ENCODE measurements at places on chromosomes 5 and 9.

GRCh38 chr5:72817671-72818266 lies 1.3 kb downstream of the TNPO1 start:
- DNase-seq = peak; percentile 29

- DNase-seq = no peak
Measured at GRCh38 chr9:121066850-121067249, 7.9 kb upstream of the CNTRL start.

- no peak for DNase-seq
Measured at GRCh38 chr9:404234-404633, 189.6 kb downstream of the DOCK8 start.

GRCh38 chr5:174273325-174273724 lies 227.8 kb downstream of the NSG2 start:
- DNase-seq = no peak

- peak; percentile 28 for DNase-seq
Measured at GRCh38 chr9:8899511-8899910, 1099.9 kb upstream of the DMAC1 start.

GRCh38 chr5:81924442-81924841 lies 47.4 kb upstream of the ATG10 start:
- DNase-seq = no peak

DNA sequence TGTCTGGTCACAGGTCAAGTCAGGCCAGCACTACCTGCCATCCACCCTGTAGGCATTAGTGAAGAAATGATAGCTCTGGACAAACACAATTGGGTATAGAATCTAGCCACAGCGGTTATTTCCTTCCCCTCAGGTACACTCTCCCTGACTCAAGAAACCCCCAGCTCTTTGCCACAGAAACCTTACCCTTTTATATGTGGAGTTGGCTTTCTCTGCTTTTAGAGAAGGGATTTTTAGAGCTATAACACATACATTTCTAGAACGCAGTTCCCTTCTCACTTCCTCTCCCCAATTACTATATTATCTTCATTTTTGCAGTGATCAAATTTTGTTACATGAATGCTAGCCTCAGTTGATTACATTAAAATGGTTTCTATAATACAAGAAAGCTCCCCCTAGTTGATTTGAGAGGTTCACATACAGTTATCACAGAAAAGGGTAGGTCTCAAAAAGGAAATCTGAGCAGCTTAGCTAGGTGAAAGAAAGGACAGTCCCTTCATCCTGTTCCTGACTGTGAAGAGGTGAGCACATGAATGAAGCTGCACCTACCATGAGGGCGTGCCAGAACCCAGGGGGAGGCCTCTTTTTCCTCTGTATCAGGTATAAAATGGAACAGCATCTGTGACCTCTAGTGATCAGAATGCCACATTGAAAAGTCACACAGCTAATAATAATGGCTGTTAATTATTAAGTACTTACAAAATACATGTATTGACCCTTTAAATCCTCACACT lies 425.6 kb downstream of the KIAA0825 start:
- no peak for DNase-seq

- DNase-seq = no peak
Measured at GRCh38 chr9:87644659-87645058, 81.3 kb upstream of the CTSL start.

DNA sequence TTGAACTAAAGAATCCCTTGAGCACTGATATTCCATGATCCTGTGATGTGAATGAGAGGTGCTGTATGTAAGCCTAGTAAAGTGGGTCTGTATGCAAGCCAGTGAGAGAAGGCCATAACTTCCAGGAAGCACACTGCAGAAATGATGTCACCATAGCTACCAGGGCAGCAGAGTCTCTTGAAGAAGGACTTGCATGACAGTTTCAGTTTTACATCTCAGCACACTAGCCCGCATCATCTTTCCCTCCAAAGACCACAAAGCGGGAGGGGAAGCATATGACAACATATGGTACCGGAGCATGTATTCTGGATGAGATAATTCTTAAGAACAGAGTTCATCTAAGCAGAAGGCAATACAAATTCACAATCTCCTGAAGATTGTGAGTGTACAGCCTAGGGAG lies 37.6 kb upstream of the MAST4 start:
- no peak for DNase-seq

GRCh38 chr9:104798209-104798995 lies 34.5 kb downstream of the NIPSNAP3B start:
- no peak for DNase-seq

DNA sequence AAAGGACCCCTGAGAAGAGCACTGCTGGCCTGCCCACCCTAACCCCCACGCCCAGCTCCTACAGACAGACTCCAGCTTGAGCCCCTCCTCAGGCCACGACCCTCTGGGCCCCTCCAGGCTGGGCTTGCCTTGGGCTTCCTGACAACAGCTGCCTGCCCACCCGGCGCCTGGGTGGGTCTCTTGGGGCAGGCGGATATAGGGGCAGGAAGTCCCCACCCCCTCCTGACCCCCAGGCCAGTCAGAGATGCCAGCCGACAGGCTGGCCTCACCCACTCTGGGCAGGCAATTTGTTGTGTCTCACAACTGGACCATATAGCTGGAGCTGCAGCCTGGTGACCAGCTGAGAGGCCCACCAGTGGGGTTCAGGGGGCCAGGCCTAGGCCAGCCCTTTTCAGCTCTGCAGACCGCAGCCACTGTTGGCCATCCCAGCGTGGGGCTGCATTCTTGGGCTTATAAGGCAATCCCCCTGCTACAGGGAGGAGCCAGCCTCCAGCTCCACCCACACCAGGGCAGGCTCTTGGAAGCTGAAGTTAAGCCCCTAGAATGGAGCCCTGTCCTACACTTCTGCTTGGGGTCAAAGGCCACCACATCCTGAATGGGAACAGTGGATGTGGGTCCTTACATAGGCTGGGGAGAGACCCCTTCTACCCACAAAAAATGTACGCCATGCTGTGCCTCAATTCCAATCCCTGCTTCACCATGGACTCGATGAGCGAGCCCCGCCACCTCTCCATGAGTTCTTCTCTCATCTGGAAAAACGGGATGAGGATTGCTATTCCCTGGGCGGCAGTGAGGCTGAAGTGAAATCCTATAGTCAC lies 2.0 kb downstream of the PDLIM7 start:
- no peak for DNase-seq

DNA sequence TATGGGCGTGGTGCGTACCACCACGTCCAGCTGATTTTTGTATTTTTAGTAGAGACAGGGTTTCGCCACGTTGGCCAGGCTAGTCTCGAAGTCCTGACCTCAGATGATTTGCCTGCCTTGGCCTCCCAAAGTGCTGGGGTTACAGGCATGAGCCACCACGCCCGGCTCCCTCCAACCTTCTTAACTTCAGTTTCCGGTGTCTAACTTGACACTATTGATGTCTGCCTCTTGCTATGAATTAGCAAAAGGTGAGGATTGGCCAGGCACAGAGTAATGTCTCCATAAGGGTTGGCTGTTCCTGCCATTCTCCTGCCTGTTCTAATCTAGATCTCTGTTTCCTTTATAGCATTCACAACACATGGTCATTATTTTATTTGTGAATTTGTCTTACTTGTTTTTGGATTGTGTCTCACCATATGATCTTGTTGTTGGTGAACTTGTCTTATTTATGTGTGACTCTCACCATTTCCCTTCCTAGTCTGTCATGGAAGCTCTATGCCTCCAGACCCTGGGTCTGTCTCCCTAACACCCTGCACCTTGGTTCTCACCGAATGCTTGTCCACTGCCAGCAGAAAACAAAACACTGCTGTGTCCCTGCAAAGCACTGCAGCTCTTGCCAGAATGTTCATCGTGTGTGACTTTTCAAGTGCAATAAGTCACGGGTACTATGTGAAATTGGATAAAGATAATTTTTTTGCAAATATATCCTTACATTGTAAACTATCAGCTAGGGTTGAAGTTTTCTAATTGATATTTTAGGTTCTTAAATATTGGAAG lies 26.0 kb downstream of the BASP1 start:
- DNase-seq = no peak

DNA sequence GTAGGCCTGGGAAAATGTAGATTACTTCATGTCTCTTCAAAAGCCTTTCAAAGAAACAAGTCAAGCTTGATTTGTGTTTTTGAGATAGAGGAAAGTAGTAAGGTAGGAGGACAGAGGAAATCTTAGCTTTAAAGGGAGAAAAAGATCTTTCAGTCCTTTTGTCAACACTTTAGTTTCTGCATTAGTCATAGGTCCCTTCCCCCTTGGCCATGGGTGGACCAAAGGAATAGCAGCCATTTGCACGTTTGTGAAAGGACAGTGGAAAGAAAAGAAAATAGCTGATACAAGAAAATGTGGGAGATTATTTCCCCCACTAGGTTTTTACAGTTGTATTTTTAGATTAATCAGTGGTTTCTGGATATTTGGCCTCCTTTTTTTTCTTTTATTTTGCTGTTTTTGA lies 121.9 kb upstream of the GRHPR start:
- DNase-seq = peak; percentile 53

DNA sequence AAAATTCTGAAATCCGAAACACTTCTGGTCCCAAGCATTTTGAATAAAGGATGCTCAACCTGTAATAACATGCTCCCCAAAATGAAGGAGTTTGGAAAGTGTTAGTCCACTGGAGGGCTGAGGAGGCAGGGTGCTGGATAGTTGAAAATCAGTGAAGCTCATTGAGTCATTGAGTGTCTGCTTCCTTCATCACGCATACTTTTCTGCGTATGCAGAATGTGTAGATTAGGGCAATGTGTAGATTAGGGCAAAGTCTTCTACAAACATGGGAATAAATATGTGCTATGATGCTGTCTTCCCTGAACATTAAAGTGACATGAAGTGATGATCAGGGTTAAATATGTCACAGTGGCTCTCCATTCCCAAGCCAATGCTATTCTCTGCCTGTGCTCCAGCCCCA lies 193.8 kb downstream of the CFAP90 start:
- no peak for DNase-seq

DNA sequence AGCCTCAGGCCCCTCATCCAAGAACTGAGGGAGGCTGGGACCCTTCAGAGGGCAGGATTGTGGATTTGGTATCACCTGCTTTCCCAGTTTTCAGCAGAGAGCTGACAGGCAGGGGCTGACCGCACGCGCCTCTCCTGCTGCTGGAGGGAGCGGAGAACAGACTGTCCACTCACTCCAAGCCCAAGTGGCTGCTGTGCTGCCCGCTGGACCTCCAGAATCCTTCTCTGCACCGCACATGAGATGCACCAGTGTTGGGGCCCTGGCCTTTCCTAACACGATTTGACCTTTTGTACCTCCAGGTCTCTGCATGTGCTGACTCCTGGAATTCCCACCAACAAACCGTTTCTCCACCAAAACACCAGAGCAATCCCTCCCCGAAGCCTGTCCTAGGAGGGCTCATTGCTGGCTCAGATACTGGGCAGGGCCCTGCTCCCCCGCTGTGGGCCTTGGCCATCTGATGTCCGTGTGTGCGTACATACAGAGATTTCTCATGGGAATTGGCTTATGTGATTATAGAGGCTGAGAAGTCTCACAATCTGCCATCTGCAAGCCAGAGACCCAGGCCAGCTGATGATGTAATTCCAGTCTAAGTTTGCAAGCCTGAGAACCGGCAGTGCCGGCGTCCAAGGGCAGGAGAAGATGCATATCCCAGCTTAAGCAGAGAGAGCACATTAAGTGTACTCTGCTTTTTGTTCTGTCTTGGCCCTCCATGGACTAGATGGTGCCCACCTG lies 141.7 kb downstream of the GADD45G start:
- no peak for DNase-seq

- DNase-seq = peak; percentile 59
Measured at GRCh38 chr9:124551472-124552272, 44.5 kb upstream of the NR5A1 start.

DNA sequence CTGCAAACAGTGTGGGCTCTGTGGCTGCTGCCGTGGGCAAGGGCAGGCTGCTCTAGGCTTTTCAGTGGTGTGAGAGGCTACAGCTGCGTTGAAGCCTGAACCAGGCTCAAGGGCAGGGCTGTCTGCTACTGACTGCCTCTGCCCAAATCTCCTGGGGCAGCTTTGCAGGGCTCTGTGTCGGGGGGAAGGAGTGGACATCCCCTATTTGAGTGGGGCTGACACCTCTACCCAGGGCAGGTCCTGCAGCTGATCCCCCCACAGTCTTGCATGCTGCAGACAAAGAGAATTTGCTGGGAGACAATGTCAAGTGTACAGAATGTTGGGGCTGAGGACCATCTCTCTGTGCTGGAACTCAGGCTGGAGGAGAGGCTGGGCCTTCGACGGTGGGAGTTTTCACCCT lies 240.2 kb downstream of the PBX3 start:
- no peak for DNase-seq

- no peak for DNase-seq
Measured at GRCh38 chr5:158606233-158606632, 493.5 kb downstream of the EBF1 start.

DNA sequence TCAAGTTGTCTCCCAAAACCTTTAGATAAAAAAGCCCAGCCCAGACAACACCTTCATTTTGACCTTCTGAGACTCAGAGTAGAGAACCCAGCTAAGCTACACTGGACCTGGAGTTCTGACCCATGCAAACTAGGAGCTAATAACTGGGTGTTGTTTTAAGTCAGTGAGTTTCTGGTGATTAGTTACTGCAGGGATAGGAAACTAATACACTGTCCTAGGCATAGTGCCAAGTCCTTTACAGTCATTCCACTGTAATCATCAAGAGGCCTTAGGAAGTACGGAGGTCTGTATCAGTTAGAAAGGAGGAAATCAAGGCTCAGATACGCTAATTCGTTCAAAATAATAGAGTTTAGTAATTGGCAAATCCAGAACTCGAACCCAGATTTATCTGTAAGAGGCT lies 197.9 kb downstream of the KCTD16 start:
- peak; percentile 32 for DNase-seq

- peak; percentile 40 for DNase-seq
Measured at GRCh38 chr9:109150925-109151545, 16.0 kb downstream of the FRRS1L start.

- peak; percentile 98 for DNase-seq
Measured at GRCh38 chr9:110116543-110116885, 91.4 kb downstream of the C9orf152 start.

GRCh38 chr5:56649569-56649968 lies 165.8 kb upstream of the MAP3K1 start:
- DNase-seq = no peak

- peak; percentile 38 for DNase-seq
Measured at GRCh38 chr5:137370096-137371071, 128.7 kb downstream of the SPOCK1 start.

- DNase-seq = no peak
Measured at GRCh38 chr9:15163931-15164330, 143.1 kb downstream of the TTC39B start.

DNA sequence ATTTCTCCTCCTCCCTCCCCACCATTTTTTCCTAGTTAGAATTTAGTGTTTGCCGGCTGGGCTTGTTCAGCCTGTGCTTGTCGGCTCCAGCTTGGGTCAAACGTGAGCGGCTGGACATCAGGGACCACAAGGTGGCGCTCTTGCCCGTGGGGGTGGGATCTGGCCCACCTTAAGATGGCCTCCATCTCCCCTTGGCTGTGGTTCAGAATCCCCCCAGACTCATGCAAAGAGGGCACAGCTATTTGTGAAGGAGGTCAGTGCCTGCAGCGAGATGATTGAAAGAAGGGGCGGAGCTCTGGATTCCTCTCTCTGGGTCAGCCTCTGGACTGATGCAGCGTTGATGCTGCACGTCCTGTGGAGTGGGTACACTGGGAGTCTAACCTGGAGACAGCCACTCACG lies 283.3 kb upstream of the TUT7 start:
- peak; percentile 26 for DNase-seq

- no peak for DNase-seq
Measured at GRCh38 chr9:26437056-26437711, 455.4 kb downstream of the CAAP1 start.

GRCh38 chr5:157335534-157336422 lies 69.9 kb downstream of the CYFIP2 start:
- no peak for DNase-seq

GRCh38 chr9:129326061-129327005 lies 148.3 kb upstream of the IER5L start:
- no peak for DNase-seq

GRCh38 chr9:109652112-109652511 lies 127.9 kb upstream of the PALM2AKAP2 start:
- DNase-seq = peak; percentile 69

Data from MCF 10A (cell line).